HFF-Myc (cell line): ENCODE measurements at places on chromosomes 7 and 10.

- DNase-seq, result peak; percentile 24
Observed at GRCh38 chr7:47379629-47380324, 202.1 kb downstream of the TNS3 start.

- DNase-seq, result no peak
Observed at GRCh38 chr7:45048748-45049147, 40.0 kb downstream of the NACAD start.

DNA sequence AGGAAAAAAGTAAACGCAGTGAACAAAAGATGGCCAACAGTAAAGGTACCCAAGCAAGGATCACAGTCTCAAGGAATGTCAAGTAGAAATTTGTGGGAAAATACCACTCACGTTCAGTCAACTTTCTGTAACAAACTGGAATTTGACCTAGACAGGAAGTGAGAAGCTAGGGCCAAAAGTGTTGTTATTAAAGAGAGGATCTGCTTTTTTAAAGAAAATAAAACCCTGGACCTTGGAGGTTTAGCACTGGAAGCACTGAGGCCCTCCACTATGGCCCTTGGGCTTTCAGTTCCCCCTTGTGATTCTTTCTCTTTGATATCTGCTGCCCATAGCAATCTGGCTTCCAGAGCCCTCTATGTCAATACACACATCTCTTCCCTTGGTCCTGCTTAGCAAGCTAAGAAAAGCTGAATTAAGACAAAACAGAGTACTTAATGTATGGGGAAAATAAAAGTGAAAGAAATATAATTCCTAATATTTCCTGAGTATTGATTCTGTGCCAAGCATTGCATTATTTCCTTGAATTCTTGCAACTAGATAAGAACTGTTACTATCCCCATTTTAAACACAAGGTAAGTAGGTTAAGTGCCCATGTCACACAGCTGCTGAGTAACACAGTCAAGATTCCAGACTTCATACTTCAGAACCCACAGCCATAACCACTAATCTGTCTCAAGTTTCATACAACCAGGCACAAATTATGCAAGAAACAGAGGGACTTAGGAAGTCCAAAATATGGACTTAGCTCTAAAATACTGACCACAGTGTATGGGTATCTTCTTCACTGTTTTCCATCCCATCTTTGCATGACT, 2.6 kb upstream of the ZNF438 start:
- DNase-seq, result peak; percentile 75

GRCh38 chr7:151389768-151390597, 19.9 kb downstream of the WDR86 start:
- DNase-seq, result no peak
